Activated CD4-positive, alpha-beta T cell treated with anti-CD3 and anti-CD28 coated beads for 24 hours (primary cell): ENCODE measurements at places on chromosomes 11 and 22.

DNA sequence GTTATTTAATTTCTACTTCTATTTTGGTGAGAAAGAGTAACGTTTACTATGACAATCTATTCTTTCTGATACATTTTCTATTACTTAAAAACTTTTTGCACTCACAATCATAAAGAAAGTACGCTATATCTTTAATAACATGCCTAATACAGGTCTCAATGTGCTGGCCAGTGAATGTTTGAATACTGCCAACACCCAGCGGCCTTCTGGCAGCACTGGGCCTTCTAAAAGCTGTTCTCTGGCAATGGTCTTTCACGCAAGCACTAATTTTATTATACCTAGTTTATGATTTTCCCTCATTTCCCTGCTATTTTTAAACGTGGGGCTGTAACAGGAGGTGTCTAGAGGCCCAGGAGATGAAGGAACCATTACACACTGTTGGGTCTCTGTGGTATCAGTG is 349.8 kb upstream of the PITPNB start:
- no peak for DNase-seq

- DNase-seq: no peak
Measured at GRCh38 chr11:129282634-129283033, 90.5 kb upstream of the ARHGAP32 start.

GRCh38 chr11:35344681-35345574 is 74.4 kb downstream of the SLC1A2 start:
- no peak for DNase-seq

- DNase-seq: no peak
Measured at GRCh38 chr11:112925516-112926310, 35.5 kb upstream of the NCAM1 start.

DNA sequence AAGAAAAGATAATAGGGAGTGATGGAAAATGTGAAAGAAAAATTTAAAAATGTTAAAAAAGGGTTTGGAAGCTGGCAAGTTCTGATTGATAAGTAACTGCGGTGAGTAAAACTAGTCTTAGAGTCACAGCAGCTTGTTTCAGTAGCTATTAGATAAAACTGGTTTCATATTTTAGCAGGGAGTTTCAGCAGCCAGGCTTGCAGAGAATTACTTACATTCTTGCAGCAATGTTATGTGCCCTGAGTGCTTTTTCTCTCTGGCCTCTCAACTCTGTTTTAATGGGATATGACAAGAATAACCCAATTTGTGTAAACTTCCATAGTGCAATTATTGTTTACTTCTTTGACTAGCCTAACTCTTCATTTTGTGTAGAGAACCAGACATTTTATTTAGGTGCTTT is 33.6 kb downstream of the PPME1 start:
- no peak for DNase-seq

DNA sequence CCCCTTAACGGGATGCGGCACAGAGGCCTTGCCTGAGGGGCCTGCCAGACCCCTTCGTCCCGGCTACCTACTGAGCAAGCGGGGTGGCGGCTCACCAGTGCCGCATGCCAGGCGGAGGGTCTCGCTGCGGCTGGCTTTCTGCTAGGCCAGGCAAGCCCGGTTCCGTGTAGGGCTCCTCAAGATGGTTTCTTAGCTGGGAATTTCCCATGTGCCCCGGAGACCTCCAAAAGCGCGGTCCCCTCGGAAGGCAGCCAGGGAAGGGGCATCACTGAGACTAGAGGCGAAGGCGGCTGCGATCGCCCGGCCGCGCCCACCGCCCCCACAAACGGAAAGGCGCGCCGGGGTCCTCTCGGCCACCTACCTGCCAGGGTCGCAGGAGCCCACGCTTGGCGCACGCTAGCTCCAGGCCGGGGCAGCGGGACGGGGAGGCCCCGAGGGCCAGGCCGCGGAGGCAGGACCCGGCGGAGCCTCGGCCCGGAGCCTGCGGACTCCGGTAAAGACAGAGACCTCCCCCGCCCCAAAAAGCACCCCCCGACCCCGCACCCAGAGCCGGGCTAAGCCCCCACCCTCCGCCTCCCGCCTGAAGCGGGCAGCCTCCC is 23.8 kb downstream of the MICAL3 start:
- DNase-seq: no peak

GRCh38 chr22:42939941-42940653 is 74.9 kb downstream of the PACSIN2 start:
- no peak for DNase-seq

- DNase-seq: no peak
Measured at GRCh38 chr11:67470337-67471002, 1.4 kb upstream of the TMEM134 start.

DNA sequence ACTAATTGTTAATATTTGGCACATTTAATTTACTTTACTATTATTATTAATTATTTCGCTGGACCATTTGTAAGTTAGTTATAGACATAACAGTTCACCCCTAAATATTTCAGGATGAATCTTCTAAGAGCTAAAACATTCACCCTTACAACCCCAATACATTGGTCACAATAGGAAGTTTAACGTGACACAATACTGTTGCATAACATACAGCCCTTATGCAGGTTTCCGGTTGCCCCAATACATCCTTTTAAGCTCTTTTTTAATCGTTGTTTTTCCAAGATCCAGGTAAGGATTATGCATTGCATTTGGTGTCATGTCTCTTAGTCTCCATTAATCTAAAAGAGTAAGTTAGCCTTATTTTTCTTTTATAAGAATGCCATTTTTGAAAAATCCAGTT is 71.2 kb downstream of the HSD17B12 start:
- DNase-seq: no peak

DNA sequence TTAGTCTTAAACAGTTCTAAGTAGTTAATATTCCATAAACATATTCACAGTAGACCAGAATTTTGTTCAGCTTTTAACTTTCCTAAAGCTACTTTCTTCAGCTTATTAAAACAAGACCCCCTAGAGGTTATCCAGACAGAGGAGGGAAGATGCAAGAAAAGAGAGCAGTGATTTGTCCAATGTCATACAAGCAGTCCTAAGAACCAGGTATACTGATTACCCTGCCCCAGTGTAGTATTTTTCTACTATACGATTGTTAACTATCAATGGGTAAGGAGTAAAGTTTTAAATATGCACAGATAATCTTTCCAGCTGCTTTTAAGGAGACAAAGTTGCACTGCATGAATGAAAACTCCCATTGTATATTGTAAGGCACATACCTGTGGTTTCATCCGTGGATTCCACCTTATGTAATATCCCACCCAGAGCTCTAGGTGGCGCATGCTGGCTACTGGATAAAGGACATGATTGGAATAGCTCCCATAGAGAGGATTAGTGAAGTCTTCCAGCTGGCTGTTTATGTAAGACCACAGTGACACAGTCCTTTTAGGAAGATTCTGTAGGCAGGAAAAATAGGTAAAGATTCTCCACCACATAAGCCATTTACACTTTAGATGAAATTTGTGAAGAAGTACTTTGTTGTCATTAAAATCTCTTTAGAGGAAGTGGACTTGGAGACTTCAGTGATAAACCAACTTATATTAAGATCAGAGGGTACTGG is 45.6 kb downstream of the CEP57 start:
- DNase-seq: peak; percentile 36

DNA sequence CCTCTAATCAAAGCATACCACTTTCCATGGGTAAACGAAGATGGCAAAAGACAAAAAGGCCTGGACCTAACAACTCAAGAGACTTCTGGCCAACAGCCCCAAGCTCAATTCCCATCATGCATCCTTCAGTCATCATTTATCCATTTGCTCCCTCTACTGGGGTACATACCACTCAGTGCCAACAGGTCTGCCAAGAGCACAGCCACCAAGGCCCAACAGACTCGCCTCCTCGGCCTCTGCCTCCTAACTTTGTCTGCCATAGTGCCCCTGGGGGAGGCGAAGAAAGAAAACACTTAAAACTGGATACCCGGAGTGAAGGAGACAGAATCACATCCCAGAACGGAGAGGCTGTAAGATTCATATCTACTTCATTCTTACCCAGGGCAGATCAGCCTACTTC is 1.1 kb downstream of the HYOU1 start:
- DNase-seq: no peak

GRCh38 chr11:102783016-102783415 is 2.6 kb upstream of the MMP10 start:
- no peak for DNase-seq

DNA sequence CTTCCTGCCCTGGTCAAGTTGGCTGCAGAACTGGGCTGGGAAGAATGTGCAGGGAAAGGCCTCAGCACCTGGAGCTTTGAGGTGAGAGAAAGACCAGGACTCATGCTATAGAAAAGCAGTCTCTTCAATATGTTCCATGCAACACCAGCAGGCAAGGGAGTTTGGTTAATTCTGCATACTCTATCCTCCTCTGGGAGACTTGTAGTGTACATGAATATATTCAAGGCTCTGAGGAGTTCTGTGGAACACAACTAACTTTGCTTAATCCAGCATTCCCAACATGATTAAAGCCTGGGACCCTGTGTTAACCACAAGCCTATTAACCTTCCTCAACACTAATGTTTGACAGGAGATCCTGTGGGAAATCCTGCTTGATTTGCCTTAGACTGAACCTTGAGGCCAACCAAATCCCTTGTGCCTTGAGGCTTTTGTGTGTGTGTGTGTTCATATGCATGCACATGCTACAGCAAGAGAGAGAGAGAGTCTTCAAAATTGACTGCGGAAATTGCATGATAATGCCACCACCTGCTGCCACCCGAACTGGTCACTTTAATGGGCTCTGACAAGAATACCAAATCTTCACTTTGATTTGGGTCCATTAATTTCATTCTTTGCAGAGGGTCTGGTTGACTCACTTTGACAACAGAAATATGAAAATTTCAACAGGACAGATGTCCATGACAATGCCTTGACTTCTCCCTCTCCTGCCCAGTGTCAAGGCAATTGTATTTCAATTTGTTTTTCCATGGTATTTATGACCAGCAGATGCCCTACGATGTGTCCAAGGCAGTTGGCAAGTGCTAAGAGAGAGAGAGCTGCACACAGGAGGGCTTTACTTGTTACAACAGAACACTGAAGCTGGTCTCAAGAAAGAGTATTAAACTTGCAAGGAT is 238.2 kb upstream of the ZBED5 start:
- no peak for DNase-seq

- no peak for DNase-seq
Measured at GRCh38 chr22:24553597-24554312, 1.2 kb downstream of the GUCD1 start.

DNA sequence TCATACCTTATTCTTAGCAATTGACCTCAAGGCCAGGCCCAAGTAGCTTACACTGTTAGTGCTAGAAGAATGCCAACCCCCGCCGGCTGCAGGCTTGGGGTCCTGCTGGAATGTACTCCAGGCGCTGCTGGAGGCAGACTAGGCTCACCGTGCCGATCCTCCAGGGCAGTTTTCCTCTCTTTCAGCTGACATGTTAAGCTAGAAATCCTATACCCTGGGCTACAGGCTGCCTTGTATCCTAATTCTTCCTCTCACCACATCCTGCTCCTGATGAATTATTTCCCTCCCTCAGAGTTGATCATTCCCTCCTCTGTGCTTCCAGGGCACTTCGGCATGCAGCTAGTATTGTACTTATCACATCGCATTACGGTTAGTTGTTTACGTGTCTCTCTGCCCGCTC is 3.4 kb downstream of the SPTBN2 start:
- DNase-seq: no peak

DNA sequence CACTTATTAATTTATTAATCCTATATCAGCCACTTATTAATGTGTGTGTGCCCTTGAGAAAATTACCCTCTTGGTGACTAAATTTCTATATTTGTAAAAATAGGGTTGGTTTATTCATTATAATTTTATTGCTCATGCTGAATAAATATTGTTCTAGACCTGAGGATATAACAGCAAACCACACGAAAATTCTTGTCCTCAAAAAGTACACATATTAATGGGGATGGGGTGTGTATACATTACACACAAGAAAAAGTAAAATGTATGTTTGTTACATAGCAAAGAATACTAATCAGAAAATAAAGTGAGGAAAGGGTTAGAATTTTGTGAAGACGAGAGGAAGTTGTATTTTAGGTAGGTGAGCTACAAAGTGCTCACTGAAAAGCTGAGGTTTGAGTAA is 1068.9 kb upstream of the RAG2 start:
- no peak for DNase-seq

DNA sequence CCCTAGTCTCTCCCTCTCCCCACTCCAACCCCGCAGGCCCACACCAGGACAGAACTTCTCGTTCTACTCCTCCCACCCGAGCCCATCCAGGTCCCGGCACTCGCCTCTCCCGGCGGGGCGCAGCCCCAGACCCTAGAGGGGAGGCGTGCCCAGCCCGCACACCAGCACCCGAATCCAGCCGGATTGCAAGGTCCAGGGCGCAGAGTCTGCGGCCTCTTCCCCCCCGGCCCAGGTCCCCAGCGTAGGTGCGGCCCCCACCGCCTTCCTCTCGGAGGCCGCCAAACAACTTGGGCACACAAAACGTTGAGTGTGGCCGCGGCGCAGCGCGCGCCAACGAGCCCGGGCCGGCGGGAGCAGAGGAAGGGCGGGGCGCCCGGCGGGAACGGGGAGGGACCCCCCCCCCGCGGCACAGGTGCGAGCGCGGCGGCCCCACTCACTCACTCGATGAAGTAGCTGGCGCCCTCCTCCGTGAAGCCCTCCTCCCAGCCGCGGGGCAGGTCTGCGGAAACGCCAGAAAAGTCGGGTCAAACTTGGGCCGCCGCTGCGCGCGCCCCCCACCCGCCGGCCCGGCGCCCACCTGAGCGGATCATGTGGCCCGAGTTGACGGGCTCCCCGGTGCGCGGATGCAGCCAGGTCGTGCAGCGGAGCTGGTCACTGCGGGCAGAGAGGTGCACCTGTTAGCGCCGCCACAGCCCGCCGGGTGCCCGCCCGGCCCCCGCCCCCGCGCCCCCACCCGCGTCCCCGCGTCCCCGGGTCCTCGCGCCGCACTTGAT is 480 bp downstream of the PLEKHA7 start:
- DNase-seq: no peak

DNA sequence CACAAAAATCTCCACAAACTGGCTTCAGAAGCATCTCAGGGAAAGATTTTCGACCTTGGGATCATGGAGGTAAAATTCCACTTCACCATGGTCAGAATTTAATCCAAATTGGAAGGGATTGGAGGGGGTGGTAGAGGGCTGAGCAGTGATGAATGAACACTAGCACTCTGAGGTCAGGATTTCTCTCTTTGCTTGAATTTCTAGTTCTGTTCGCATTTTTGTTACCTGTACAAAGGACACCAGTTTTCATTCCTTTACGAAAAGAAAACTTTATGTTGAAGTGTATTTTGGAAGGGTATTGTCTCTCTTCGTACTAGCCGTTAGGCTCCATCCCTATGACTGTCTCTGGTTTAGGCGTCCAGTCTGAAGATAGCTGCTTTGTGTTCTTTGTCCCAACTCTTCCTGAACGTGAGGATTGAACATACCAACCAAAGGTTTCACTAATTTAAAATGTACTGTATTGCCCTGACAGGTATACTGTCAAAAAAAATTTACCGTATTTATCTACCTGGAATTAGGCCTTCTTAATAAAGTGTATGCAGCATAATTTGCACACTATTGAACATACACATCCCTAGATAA is 772 bp downstream of the GRAP2 start:
- DNase-seq: no peak

- DNase-seq: no peak
Measured at GRCh38 chr11:69311767-69312385, 17.9 kb downstream of the MYEOV start.

GRCh38 chr11:63567044-63567840 is 4.1 kb upstream of the PLAAT2 start:
- peak; percentile 44 for DNase-seq

- DNase-seq: no peak
Measured at GRCh38 chr11:57763568-57763967, 2.0 kb downstream of the CTNND1 start.
